Endothelial cell of umbilical vein (primary cell): ENCODE measurements at places on chromosomes 3 and 15.

DNA sequence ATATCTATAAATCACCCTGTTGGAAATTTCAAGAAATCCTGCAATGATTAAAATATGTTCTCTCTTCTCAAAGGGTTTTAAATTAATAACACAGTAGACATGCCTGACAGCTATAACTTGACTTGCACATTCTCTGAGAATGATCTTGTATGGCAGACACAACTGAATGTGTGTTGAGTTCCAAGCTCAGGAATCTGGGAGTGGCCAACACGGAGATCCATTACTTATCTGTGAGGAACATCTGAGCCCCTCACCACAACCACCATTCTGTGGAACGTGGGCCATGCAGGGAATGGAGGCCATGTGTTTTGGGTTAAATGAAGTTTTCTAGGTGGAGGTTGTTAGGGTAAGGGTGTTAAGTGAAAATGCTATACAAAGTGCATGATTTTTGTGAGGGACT, 105.3 kb upstream of the CHMP2B start:
- DNase-seq: no peak

GRCh38 chr15:89445518-89445917, 50.9 kb downstream of the RHCG start:
- no peak for DNase-seq

DNA sequence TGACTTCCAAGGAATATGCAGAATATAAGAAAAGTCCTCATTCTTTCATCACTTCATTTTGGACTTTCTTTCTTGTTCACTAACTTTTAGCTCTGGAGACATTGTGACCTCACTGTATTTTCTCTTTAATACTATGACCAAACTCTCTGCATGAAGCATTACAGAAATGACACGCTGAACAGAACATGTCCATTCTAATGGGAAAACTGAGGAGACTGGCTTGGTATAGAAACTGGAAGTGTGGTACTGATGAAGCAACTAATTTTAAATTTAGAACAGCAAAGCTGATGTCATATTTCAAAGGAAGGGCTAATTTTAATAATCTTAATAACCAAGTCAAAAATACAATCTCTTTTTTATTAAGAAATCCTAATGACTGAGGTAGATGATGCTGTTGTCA, 4.7 kb downstream of the DPH3 start:
- DNase-seq: no peak

DNA sequence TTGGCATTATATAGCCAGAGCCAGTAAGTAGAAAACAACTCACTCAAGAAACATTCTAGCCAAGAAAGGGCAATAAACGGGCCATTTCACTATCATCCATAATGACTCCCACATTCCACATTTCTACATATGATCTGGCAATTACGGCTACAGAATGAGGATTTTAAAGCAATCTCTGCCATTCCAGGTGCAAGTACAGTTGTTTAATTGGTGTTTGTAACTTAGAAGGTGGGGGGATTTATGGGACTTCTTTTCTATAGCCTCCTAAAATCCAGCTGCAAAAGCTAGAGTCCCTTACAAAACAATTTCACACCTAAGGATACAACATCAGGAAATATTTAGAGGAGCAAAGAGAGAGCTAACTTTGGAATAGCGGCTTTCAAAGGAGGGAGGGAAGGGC, 295.4 kb upstream of the RORA start:
- no peak for DNase-seq

GRCh38 chr15:83654379-83655236, 685 bp downstream of the ADAMTSL3 start:
- no peak for DNase-seq

DNA sequence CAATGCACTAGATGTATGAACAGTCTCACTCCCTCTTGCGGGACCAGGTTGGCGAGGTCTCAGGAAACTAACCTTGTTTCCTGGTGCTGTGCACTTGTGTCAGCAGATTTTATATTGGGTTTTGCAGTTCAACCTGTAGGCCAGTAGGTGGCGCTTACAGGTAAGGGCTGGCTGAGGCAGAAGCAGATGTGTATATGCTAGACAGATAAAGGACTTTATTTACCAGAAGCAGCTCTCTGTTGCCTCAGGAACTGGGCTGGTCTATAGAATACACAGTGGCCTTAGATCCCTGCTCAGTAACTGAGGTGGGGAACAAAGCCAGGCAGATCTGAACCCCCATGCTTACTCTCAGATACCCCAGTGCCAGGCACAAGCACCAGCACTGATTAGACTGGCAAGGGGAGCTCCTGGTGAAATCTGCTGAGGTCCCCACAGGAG, 296.8 kb downstream of the DOCK3 start:
- DNase-seq: peak; percentile 45

DNA sequence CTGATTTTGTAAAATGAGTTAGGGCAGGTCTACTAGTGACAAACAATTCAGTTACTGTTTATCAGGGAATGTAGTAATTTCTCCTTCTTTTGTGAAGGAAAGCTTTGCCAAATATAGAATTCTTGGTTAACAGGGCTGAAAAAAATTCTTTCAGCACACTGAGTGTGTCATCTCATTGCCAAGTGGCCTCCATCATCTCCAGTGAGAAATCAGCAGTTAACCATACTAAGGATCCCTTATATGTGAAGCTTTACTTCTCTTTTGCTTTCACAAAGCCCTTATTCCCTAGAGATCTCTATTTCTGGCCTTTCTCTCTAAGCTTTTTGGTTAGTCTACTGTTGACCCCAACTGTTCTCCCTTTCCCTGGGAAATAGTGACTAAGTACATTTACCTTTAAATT, 269.1 kb downstream of the SCAPER start:
- DNase-seq: no peak

GRCh38 chr15:75989875-75990274, 22.3 kb downstream of the NRG4 start:
- no peak for DNase-seq

DNA sequence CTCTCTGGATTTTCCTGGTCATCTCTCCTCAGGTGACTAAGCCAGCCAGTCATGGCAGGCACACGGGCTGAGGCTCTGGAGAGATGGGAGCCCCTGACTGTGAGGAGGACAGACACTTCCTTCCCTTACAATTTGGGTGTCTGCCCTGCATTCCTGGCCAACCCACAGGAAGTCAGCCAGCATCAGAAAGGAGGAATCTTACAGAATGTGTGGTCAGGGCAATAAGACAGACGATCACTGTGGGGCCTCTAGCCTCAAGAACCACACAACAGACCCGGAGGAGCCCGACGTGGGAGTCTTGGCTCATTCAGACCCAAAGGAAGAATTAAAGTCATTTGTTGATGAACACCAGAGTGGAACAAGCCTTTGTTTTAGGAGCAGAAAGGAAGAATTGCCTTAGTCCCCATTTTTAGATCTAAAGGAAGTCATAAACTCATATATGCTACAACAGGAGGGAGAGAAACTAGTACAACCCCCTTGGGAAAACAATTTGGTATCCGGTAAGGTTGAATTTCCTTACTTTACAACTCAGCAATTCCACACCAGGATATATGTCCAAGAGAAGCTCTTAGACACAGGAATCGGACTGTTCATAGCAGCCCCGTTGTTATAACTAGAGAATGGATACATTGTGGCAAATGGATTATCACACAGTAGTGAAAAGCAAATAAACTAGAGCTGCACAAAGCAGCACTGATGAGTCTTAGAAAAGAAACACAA, 62.2 kb downstream of the ABTB1 start:
- DNase-seq: peak; percentile 75

- DNase-seq: peak; percentile 62
These were observed 69.7 kb upstream of the CMSS1 start for GRCh38 chr3:99747915-99748314.

DNA sequence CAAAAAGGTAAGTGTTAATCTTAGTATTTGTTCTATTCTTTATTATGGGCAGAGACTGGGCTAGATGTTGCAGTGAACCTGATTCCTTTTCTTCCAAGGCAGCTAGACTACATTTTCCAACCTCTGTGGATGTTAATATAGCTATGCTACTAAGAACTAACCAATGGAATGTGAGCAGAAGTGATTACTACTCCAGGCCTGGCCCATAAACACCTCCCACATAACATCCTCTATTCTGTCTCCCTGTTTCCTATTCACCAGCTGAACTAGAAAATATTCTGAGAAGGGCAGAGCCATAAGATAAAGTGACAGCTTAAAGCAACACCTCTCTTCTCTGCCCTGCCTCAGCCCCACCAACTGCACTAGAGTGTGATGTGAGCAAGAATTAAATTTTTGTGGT, 29.4 kb downstream of the CD200R1L start:
- no peak for DNase-seq

DNA sequence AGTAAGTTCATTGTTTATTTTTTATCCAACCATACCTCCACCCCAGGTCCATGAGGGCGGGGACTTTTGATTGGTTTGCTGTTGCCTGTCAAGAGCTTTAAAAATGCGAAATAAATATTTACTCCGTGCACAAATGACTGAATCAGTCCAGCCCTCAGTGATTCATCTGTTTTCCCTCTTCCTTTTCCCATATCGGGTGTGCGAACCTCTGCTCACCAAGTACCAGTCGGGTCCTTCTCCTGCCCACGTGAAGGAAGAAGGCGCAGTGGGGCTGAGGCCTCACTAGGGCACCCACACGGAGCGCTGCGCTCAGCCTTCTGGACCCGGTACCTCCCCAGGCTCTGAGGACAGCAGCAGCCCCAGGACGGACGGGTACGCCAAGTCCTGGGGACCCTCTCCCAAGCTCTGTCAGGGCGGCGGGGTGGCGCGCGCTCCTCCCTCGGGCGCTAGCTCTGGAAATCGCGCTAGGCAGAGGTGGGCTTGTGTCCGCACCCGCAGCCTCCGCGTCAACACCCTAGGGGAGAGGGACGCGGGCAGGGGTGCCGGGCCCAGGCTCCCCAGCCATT, 70.5 kb upstream of the EPHB3 start:
- no peak for DNase-seq

DNA sequence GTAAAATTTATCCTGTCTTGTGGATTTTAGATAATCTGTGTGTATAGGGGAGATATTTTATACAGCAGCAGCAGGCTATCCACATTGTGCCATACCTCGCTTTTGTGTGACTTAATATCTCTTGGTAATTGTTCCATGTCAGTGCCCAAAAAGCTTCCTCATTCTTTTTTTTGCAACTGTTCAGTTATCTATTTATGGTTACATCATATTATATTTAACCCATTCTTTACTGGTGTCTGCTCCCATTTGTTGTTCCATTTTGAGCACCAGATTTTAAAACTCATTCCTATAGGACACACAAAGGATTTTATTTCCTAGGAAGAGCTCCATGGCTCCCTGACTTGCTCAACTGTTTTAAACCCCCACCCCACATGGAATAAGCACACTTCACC, 86.3 kb upstream of the RASGRP1 start:
- DNase-seq: no peak

DNA sequence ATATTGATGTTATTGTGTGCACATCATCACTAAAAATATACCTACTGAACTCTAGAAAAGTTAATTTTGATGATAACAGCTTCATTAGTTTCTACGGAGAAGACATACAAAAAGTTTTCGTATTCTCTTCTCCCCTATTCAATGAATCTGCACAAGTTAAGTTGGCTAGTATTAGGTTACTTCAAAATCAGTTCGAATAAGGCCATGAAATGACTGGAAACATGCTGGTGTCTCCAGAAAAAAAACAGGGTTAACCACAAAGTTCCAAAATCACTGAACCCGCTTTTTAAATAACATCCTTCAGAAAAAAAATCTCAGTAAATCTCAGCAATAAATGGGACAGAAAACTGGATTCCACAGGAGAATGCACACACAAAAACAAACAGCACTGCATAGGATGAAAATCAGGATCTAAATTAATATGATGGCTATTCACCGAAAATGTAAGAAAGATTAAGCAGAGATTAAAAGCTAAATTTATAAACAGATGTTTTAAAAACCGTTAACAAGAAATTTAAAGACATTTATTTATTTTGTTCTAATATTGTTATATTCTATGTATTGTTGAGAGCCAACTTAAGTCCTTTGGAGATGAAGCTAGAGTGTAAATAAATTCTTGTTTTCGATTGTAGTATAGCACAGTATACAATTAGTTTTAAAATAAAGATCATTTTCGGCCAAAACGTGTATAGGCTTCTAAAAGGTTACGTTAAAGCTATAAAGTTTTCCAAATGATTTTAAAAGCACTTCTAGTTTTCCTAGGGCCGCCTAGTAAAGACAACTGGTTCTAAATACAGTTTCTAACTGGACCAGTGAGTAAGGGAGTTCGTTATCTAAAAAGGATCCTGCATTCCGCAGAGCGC, 1.0 kb downstream of the IGSF11 start:
- DNase-seq: no peak

GRCh38 chr3:95037097-95037496, 974.2 kb downstream of the NSUN3 start:
- no peak for DNase-seq

- DNase-seq: no peak
These were observed 334.0 kb downstream of the SOX2 start for GRCh38 chr3:182045736-182046135.

DNA sequence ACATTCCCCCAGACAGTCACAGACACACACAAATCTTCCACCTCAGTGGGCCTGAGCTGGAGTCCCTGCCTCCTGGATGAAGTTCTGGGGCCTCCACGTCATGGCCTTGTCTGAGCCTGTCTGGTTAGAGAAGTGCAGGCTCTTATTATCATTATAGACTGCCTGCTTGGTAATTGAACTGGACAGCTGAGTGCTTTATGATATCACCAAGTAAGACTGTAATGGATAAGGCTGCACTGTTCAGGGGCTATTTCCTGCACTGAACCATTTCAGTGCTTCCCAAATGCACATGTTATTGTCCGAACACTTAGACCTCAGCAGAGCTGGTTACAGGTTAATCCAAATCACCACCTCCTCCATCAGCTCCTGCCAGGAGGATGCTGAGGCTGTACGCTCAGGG, 8.7 kb upstream of the ST6GAL1 start:
- no peak for DNase-seq

GRCh38 chr3:108437439-108437838, 73.0 kb downstream of the MYH15 start:
- no peak for DNase-seq

- DNase-seq: no peak
These were observed 126.2 kb upstream of the ATP10A start for GRCh38 chr15:25989327-25989726.

GRCh38 chr15:20348900-20349773, 192.5 kb downstream of the GOLGA6L6 start:
- DNase-seq: no peak

GRCh38 chr3:114645392-114645791, 351.6 kb downstream of the TIGIT start:
- DNase-seq: no peak

DNA sequence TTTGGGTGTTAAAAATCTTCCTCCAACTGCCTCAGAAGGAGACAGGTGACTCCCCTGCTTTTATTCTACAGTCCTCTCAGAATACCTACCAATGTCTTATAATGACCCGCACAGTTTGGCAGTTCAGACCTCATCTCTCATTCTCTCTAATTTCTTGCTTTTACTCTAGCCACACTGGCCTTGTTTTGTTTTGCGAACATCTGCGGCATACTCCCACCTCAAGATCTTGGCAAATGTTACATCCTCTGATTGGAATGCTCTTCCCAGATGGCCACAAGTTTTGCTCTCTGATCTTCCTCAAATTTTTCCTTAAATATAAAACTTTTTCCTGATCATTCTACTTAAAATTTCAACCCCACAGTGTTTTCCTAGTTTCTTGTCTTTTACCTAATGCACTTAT, 94.1 kb downstream of the PLSCR2 start:
- no peak for DNase-seq

- peak; percentile 47 for DNase-seq
These were observed 180.8 kb downstream of the KCNAB1 start for GRCh38 chr3:156300929-156301840.
